ENCODE measurements at places on chromosomes 1 and 21.

DNA sequence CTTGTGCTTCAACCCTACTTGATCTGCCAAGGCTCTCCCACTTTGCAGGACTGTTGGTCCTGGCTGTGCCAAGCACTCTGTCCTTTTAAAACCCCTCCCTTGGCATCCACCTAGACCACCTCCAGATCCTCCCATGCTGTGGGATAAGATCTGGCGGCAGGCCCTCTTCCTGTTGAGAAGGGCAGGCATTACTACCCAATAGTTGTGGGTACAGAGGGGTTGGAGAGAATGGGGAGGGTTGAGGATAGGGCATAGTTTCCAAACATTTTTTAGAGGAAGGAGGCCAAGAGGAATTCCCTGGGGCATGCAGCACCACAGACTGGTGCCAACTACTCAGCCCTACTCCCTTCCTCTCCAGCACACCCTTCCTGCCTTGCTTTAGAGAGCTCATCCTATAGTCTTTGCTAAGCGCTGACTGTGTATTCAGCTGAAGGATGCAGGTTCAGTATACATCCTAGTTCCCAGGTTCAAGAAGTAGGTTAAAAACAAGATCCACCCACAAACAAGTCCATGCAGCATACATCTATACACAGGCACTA lies 70.7 kb downstream of the TRABD2B start:
- no peak for DNase-seq

GRCh38 chr1:11449100-11449403 lies 29.9 kb upstream of the DISP3 start:
- DNase-seq, result no peak

- DNase-seq, result no peak
Observed at GRCh38 chr1:170727963-170728362, 64.0 kb downstream of the PRRX1 start.

DNA sequence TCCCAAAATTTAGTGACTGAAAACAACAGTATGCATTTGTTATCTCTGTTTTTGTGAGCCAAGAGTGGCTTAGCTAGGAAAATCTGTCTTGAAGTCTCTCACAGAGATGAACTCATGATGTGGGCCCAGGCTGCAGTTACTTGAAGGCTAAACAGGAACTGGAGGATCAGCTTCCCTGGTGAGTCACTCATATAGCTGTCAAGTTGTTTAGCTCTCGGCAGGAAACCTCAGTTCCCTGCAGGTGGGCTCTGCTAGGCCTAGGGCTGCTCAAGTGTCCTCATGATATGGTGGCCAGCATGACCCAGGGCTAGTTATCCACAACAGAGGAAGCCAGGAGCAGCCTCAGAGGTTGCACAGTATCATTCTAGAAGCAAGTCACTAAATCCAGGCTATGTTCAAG lies 30.2 kb upstream of the DDX59 start:
- DNase-seq, result no peak

DNA sequence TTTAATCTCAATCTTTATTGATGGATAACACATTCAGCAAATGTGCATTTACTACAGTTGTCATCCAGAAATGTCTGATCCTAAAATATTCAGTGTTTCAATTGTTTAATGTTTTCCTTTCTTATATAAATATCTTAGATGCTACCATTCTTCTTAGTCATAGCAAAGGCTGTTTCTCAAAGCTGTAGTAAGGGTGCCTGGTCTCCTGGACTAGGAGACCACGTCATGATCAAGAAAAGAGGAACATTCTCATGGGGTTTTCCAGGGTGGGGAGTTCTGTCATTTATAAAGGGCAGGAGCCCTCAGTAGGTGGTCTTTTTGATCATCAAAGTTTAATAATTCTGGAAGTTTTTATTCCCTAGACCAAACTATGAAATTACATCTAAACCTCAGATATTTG lies 292.8 kb downstream of the HMCN1 start:
- DNase-seq, result no peak

DNA sequence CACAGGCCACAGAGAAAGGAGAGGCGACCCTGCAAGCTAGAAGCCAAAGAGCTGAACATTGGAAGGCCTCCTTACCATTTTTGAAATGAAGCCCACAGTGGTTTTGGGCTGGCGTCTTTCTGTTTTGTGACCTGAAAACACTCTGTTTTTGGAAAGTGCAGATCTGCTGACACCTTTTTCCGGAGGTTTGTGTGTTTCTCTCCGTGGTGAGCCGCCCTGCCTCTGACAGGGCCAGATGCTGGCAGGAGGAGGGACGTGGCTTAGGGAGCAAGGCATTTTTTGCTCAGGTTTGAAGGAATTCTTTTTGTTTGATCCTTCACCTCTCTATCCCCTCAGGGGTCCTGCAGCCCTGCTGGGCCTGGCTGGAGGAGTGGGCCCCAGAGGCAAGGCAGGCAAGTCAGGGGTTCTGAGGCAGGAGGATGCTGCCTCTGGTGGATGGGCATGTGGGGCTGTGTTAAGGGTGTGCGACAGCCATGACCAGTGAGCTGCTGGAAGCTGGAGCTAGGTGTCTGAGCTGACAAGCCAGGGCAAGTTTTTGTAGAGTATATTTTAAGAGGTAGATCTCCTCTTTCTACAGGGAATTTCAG lies 133.8 kb downstream of the CAMTA1 start:
- DNase-seq, result no peak

- DNase-seq, result no peak
Observed at GRCh38 chr1:172607145-172607544, 51.8 kb upstream of the FASLG start.

DNA sequence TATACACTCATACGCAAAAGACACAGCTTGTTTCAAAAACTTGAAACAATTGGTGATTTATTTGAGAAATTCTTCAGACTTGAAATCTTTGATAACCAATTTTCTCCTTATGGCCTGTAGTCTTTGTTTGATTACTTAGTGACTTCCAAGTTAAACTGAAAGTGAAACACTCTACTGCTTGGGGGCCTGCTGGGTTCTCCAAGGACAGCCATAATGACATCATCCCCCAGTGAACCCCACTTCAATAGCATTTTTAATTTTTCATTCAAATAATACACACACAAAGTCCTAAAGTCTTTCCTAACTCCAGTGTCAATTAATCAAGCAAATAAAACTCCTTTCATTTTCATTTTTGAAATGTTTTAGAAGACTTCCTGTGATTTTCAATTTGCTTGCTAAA lies 59.2 kb downstream of the KRTAP19-8 start:
- no peak for DNase-seq

Data from NCI-H1105 treated with DMSO at 0.1 percent for 48 hours (cell line).